Stimulated activated memory B cell treated with anti-CD40 and anti-IgM and Interleukin-4, amounts not matched to agents 10 μg/mL and 1 μg/mL and 100 μg/mL, for 72 hours (primary cell): ENCODE measurements at places on chromosomes 7 and 10.
A peak's percentile ranks its signal among the peaks of the same experiment; 100 is the strongest.

- ATAC-seq, result no peak
Measured at GRCh38 chr7:12553416-12553815, 17.1 kb upstream of the SCIN start.

DNA sequence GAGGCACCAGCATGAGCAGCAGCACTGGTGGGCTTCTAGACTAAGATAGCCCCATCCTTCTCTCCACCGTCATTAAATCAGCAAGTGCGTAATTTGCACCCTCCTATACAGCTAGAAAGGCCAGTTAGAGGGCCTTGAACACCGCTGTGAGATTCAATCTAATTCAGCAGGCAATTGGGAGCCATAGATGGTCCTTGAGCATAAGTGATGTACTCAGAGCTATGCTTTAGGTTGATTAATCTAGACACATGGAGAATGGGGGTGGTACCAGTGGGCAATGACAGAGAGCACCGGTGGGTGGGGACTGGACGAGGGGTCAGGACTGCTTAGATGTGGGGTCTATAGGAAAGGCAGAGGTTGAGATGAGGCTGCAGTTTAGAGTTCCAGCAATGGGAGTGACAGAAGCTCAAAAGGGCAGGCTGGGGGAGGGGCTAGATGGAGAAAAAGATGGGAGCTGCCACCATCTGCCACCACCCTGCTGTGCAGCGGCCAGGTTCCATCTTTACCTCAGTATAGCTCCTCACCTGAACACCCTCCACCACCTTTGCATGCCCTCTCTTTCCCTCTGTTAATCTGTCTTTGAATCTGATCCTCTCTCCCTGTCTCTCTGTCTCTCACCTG lies 87.3 kb downstream of the C10orf105 start:
- no peak for ATAC-seq

- no peak for ATAC-seq
Measured at GRCh38 chr7:35505066-35505465, 189.9 kb downstream of the HERPUD2 start.

GRCh38 chr10:14524691-14525324 lies 194.1 kb upstream of the FRMD4A start:
- ATAC-seq, result no peak

DNA sequence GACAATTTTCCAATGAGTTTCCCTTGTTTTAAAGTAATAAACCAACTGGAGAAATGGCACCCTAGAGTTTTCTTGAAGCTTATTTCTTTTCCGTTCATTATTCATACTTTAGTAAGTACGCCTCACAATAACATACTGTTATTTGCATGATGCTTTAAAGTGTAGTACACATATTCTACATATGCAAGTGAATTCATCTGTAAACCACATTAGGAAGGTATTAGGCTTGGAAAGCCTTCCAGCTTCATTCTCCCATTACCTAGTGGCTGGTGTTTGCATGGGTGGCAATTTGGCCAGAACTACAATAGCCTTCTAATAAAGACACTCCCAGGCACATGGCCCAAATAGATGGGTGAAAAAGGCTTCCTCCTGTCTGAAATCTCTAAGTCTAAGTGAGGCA lies 45.5 kb upstream of the KIAA1217 start:
- no peak for ATAC-seq

DNA sequence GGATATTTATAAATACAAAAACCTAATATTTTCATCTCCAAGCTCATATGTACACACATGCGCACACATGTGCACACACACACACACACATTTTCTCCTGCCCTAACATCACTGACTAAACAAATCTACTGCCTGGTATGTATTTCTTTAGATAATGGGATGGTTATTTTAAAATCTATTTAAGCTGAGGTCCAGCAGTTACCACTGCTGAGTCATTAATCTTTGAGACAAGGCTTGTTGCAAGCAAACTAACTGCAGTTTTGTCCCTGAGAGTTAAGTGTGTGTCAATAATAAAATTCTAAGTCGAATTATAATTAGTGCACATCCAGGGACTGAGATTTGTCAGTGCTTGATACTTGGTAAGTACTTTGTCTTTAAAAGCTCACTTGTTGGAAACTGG lies 135.1 kb downstream of the VPS50 start:
- no peak for ATAC-seq

DNA sequence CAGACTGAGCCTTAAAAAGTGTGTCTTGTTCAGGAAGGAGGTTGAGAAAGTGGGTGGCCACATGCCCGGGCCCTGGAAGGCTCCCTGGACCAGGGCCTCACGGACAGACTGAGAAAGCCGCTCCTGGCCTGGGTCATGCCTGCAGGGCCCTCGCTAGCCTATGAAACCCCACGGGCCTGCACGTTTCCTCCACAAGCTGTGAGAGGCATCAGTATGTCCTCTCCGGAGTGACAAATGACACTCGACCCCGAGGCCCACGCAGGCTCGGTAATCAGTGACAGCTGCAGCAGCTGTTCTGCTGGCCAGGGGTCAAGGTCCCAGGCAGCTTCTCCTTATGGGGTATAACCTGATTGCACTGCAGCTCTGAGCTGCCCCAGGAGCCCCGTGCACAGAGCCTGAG lies 47.6 kb downstream of the ASB13 start:
- no peak for ATAC-seq

DNA sequence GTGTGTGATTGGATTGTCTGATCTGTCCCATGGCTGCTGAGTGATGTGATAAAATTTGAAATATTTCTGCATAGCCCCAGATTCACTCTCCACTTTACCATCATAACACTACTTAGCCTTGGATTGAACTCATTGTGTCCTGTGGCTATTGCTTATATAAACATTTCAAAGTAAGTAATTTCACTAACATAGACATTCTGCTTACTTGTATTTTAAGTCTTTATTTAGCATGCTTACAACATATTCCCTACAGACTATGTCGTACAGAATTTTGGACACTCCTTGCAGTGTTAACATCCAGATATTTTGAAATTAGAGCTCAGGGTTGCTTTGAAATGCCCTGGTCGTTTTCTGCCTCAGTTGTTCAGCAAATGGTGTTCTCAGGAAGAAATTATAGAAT lies 117.6 kb downstream of the LRRC4 start:
- no peak for ATAC-seq

DNA sequence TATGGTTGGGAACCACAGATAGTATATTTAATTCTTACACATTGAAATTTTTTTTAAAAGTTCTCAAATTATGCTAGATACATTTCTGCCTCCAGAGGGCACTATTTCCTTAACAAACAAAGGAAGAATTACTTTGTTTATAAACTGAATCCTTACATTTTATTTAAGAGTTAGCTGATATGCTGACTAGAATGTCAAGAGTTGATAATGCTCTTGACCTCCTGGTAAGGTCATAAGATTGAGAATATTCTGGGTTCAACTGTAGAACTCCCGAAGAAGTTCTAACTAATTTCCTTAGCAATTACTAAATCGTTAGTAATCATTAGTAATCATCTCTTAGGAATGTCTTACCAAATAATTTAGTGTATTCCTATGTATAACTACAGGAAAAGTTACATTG lies 95.3 kb upstream of the CYP26C1 start:
- no peak for ATAC-seq

DNA sequence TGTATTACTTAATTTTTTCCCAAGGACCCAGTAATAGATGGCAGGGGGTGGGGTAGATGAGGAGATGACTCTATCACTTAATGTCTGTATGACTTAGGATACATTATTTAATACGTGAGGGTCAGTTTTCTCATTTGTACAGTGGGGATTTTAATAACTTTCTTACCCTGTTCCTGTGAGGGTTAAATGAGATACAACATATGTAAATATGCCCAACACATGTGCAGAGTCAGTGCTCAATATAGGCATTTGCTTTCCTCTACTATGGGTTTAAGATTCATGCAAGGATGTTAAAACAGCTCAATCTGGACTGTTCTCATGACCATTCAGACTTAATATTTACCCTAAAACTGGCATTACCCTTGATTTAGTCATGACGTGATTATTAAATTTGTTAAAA lies 31.2 kb downstream of the ST7 start:
- no peak for ATAC-seq

- no peak for ATAC-seq
Measured at GRCh38 chr10:110733218-110733952, 89.2 kb downstream of the RBM20 start.

GRCh38 chr7:88115816-88116215 lies 104.0 kb downstream of the SRI start:
- no peak for ATAC-seq

DNA sequence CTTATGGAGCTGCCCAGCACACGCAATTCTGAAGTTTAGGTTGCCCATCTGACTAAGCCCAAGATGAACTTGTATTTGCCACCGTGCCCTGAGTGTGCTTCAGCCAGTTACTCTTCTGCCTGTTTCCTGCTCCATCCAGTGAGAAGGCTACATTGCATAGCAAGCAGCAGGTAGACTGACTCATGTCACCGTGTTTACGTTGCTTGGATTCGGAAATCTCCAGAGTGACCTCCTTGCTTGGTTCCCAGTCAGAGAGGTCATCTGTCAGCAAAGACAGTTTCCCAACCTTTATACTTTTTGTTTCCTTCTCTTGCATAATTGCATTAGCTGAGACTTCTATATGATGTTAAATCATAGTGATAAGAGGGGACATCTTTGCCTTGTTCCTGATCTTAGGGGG lies 30.9 kb downstream of the NACAD start:
- ATAC-seq, result no peak

- ATAC-seq, result no peak
Measured at GRCh38 chr7:124388751-124389150, 355.9 kb upstream of the TMEM229A start.

GRCh38 chr7:37318541-37318940 lies 130.1 kb downstream of the ELMO1 start:
- ATAC-seq, result no peak

DNA sequence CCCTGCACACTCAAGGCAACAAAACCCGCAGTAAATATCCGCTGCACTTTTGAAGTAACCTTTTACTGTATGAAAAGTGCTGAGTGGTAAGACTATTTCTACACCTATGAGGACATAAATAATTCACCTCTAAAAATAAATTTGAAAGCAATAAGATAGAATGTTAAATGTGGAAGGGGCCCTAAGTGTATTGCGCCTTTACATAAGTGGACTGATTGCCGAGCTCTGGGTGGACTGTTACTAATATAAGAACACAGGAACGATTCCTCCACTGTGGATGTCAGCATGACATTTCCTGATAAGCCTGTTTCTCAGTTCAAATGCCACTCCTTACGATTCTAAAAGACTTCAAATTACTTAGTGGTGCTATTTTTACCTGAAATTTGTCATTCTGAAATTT lies 192.0 kb upstream of the PTN start:
- no peak for ATAC-seq

- ATAC-seq, result no peak
Measured at GRCh38 chr10:112332509-112333228, 41.2 kb upstream of the ACSL5 start.

DNA sequence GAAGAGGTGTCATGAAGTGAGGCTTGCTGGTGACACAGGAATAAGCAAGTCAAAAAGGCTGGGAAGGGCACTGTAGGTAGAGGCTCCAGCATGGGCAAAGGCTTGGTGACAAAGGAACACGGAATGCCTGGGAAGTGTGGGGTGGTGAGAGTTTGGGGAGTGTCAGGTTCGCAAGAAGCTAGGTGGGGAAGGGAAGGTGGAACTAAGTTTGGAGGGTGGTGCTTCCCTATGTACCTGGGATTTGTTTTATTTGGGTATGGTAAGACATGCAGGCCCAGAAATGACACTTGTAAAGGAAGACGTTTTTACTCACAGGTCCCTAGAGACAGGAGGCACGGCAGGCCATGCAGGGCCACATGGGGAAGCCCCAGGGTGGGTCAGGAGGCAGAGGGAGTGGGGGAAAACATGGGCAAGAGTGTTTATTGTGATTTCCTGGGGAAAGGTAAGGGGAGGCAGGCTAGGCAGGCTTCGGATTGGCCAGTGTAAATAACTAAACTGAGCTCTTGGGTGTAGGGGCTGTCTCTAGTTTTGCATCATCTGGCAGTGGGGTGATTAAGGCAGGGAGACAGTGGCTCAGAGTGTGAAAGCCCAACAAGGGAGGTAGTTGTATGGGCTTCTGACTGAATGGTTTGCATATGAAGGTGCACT lies 52.1 kb downstream of the SH2D4B start:
- ATAC-seq, result peak; percentile 94

GRCh38 chr7:34070511-34071323 lies 165.4 kb downstream of the BMPER start:
- no peak for ATAC-seq

GRCh38 chr10:97499561-97500296 lies 1.0 kb downstream of the UBTD1 start:
- ATAC-seq, result no peak

DNA sequence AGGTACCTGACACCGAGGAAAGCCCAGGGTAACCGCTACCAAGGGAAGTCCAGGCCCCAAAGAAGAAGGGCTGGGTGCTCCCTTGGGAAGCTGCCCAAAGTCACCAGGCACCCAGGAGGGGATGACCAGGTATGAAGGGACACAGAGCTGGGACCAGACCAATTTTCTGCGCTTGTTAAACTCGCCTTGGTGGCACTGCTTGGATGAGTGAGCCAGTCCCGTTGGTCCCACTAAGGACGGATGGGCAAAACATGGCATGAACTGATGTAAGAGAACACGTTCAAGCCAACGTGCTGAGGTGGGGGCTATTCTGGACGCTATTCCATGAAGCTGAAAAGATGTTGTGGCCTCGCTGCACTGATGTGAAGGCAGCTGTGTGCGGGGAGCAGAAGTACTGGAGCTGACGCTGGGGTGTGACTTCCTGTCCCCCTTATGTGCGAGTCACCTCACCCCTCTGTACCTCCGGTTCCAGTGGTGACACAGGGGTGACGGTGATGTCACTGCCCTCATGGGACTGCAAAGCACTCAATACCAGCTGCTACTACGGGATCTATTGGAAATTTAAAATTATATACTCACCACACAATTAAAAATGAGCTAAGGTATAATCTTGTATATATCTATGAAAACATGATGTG lies 73.6 kb downstream of the COBL start:
- no peak for ATAC-seq

- ATAC-seq, result no peak
Measured at GRCh38 chr7:16299853-16300252, 121.5 kb downstream of the CRPPA start.

DNA sequence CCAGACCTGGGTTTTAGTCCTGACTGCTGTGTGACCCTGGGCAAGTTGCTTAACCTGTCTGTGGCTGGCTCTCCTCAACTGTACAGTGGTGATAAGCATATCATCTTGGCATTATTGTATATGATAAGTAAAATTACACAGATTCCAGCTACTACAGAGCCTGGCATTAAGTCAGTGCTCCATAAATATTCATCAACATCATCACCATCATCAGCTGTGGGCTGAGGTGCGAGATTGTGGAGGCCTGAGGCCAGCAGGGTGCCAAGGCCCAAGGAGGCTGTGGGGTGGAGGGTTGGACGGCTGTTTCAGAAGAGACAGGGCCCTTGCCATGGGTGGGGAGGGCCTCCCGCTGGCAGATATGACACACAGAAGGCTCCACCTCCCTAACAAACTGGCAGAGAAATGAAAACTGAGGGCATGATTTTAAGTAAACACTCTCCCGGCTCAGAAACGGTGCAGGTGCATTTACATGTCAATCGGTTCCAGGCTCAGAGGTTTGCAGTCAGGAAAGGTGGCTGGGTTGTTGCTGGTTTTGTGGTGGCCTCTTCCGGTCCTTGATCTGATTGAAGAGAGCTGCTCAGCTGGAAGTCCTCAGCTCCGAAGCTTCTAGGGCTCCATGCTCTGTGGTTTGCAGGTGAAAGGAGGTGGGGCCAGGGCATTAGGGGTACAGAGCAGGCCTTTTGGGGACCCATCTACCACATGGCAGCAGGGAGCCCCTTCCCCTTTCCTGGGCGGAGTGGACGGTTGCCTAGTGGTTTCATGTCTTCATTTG lies 10.2 kb downstream of the CRYGN start:
- no peak for ATAC-seq
